ENCODE measurements at places on chromosomes 16 and 17.

DNA sequence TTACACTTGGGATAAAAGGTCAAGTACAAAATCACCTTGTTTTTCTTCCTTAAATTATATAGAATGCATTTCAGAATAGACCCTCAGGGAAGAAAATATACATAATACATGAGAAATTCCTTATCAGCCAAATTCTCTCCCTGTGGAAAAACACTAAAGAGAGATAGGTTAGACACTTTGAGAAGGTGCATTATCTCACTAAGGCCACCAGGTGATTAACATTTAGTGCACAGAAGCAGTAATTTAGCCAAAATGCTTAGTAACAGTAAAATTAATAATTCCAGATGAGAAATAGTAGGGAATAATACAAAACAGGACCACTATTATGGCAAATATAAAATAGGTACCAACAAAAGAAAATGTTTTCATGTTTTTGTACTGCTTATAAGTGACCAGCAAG is 185.3 kb upstream of the C17orf78 start:
- no peak for DNase-seq

DNA sequence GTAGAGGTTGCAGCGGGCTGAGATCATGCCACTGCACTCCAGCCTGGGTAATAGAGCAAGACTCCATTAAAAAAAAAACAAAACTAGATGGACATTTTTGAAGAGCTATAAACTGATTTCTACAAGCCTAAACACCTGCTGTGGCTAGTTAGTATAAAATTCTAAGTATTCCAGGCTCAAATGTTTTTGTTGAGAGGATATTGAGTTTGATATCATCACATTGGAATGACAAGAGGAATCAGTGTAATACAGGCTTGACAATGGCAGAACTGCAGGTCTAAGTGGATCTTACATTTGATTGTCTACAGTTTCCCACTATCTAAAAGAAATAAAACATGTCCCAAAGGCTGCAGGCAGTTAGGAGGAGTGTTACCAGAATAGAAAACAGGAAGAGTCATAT is 23.9 kb upstream of the DLX3 start:
- no peak for DNase-seq

- no peak for DNase-seq
Observed at GRCh38 chr16:22103441-22103840, 11.1 kb downstream of the VWA3A start.

- DNase-seq = no peak
Observed at GRCh38 chr16:27244363-27244755, 24.2 kb downstream of the NSMCE1 start.

GRCh38 chr16:55133654-55134053 is 190.3 kb upstream of the IRX6 start:
- no peak for DNase-seq

- no peak for DNase-seq
Observed at GRCh38 chr17:37174205-37174604, 201.6 kb upstream of the C17orf78 start.

DNA sequence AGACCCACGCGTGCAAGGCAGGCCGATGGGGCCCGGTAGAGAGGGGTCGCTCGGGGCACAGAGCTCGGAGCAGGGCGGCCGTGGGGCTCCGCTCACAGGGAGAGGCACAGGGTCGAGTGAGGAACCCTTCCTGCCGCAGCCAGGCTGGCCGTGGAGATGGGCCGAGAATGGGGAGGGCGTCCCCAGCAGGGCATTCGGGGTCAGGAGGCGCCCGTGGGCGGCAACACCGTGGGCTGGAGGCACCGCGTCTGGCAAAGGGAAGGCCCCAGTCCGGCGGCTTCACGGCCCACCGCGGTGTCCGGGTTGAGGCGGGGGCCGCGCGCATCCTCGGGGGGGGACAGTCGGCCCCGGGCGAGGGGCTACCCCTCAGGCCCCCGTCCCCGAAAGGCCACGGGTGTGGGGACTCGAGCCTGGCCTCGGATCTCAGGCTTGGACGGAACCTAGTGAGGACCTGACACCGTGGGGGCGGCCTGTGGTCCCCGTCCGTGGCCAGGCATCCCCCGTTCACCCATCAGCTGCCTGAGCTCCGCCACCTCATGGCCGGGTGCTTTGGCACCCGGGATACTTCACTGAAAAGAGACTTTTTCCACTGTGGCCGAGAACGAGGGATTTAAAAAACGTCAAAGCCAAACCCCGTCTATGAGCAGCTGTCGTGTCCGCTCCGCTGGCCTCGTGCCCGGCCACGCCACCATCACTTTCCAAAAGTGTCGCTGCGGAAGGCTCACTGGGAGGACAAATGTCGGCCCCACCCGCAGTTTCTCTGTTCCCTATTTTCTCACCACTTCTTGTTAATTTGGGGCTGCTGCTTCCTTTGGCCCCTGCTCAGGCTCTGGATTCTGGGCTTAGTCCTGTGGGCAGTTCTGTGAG is 73.6 kb downstream of the METRNL start:
- no peak for DNase-seq

DNA sequence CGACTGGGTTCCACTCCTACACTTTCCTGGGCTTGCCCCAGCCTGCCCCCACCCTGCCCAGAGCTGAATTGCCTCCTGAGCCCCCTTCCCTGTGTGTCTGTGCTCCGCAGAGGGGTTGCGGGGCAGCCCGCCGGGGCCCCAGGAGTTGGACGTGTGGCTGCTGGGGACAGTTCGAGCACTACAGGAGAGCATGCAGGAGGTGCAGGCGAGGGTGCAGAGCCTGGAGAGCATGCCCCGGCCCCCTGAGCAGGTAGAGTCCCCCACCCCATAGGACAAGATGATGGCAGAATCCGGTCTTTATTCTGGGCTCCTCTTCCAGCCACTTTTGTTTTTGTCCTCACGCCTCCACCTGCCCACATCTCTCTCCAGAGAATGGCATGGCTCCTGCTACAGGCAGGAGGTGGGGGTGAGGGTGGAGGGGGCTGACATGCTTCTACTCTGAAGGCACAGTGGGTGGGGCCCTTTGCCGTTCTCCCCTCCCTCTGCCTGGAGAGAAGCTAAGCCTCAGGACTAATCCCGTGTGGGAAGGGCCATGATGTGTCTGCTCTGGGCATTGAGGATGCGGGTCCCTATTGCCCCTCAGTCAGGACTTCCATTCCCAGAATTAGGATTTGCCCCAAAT is 3.5 kb downstream of the ACBD4 start:
- DNase-seq = no peak

DNA sequence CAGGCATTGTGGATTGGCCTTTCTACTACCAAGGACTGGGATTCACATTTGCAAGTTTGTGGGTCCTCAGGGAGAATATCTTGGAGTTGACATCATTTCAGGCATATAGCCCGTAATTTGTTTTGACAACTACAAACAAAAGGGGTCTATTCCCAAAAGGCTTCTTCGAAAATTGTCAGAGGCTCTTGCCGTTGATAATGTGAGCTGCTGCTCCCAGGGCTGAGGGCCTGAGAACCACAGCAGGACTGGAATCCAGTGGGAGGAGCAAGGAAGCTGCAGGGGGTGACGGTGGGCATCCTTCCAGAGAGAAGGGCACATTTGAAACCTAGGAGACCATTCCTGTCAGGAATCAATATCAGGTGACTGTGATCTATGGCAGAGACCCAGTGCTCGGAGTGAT is 761.6 kb upstream of the RBFOX1 start:
- DNase-seq = no peak

DNA sequence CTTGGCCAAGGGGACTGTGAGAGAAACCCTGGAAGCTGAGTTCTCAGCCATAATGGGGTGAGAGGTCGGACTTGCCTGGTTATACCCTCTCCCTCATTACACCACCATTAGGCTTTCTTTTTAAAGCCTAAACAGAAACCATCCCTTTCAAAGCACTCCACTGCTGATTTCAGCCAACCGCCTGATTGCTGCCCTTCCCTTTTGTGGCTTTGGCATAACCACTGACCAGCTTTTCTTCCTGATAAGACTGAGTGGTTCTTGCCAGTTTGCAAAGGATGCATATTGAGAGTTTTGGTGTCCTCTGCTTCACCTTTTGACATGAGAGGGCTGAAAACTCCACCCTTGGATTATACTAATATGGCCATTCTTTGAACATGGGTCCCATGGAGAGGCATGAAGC is 308.2 kb upstream of the GOT2 start:
- no peak for DNase-seq

DNA sequence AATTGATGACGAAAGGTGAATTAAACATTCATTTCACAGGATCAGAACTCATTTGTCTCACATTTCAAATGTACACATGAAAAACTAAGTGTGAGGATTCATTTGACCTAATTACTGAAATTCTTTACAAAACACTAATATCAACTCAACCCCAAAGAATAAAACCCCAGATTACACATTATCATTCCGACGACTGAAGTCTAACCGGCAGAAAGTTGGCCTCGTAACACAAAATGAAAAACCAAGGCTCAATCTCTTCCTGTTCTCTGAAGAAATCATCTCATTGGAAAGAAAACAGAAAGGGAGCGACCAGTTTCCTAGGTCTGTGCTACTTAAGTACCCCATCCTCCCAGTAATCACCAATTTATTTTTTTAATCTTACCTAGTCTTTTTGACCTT is 1.8 kb downstream of the JPT1 start:
- no peak for DNase-seq

GRCh38 chr17:49640556-49640955 is 37.3 kb downstream of the SPOP start:
- no peak for DNase-seq

DNA sequence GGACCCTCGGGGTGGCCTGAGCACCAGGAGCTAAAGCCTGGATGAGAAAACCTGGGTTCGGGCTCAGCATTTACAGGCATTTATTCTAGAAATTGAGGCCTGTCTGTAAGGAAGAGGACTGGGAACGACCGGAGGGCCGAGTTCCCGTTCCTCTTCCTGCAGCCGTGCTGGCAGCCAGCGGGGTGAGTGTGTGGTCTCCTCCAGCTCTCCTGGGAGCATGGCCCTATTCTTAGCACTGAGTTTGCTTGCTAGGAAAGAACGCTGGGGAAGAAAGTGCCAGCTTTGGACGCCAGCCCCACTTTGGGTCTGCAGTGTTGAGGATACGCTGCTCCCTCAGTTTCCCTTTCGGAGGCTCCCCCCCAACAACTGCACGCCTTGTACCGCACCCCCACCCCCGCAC is 49.6 kb downstream of the MGAT5B start:
- DNase-seq = no peak

DNA sequence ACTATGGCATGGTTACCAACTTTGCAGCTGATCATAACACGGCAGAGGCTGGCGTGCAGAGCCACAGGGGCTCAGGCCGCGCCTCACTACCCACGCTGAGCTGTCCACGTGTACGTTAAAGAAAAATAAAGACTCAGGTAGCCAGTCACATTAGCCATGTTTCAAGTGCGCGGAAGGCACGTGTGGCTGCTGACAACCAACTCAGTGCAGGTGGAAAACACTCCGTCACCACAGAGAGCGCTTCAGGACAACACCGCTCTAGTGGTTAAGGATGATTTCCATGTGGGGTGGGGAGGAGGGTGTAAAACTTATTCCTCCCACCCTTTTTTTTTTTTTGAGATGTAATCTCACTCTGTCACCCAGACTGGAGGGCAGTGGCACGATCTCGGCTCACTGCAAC is 33.8 kb downstream of the ZCCHC14 start:
- no peak for DNase-seq

GRCh38 chr17:48725288-48726064 is 2.5 kb downstream of the PRAC2 start:
- no peak for DNase-seq

DNA sequence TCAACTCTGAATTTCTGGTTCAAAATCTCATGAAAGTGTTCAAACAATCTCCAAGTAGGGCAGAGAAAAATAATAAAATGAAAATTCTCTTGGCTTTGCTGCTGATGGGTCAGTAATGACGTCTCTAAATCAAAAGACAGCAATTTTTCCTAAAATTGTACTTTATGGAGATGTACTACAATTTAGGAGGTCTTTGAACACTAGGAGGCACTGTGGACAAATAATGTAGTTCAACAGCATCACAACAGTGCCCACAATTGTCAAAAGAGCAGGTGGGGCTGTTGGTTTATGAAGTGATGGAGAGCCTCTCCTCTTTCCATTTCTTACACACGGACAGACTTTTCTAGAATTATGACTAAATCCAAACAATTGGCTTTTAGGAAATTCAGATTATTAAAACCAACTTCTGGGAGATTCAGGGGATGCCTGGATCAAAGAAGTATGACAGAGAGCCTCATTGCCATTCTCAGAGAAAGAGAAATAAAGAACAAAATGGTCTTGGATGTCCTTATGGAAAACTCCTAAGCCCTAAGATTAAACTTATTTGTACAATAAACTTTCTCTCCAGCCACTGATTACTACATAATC is 23.8 kb downstream of the EZH1 start:
- no peak for DNase-seq

DNA sequence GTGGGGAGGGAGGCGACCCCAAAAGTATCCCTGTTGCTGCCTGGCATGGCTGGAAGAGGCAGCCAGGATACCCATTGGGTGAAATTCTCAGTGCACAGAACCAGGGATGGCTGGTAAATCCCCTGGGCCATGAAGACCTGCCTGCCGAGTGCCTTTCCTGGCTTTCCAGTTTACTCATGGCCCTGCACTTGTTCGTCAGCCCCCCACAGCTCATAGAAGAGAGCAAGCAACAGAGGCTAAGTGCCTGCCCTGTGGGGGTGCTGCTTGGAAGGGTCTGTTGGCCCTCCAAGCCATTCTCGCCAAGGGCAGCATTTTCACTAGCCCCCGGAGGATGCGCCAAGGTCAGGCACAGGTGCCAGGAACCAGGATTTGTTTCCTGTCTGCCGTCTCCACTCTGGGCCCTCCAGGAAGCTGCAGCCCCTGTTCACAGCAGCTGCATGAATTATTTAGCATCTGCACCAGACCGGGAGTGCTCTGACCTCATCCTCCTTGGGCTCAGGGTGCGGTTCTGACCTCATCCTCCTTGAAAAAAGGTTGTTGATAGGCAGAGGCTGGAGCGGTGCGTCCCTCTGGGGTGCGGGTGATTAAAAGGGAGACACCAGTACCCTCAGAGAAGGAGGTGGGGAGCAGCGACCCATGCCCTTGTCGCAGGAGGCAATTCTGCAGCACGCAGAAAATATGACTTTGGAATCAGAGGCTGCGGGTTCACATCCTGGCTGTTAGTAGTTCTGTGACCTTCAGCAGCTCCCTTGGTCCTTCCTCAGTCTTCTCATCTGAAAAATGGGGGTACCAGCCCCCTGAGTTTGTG is 14.2 kb upstream of the CD300A start:
- no peak for DNase-seq

GRCh38 chr17:35244341-35245195 is 1.7 kb downstream of the SLFN5 start:
- DNase-seq = peak; percentile 53

GRCh38 chr16:9362050-9362449 is 270.6 kb downstream of the HAPSTR1 start:
- no peak for DNase-seq

- DNase-seq = no peak
Observed at GRCh38 chr17:80870401-80870800, 121.2 kb upstream of the CHMP6 start.

- DNase-seq = no peak
Observed at GRCh38 chr17:79991140-79991923, 44.3 kb downstream of the TBC1D16 start.

GRCh38 chr16:21268236-21268635 is 9.9 kb downstream of the CRYM start:
- no peak for DNase-seq

Data from HFF-Myc (cell line).